Activated naive CD4-positive, alpha-beta T cell treated with Interleukin-2 at 50 U/mL for 16 hours (primary cell): ENCODE measurements at places on chromosomes 5 and 9.

DNA sequence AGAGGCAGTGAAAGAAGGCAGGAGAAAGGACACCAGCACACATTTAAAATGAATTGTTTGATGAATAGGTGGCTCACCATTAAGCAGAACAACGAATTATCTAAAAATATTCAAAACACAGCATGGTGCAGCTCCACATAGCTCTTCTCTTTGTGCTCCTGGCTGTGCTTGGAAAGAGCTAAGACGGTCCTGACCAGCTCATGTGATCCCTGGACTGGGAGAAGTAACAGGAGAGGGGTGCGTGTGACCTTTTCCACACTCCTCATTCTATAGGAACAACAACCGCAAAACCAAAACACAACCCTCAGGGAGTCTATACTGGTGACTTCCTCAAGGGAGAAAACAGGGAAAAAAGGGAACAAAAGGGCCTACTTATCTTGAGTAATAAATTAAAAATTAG, 140.5 kb downstream of the DIRAS2 start:
- DNase-seq, result no peak

GRCh38 chr5:176188506-176189193, 49.6 kb upstream of the SIMC1 start:
- no peak for DNase-seq

- DNase-seq, result no peak
Measured at GRCh38 chr5:179212870-179213269, 132.4 kb downstream of the ADAMTS2 start.

DNA sequence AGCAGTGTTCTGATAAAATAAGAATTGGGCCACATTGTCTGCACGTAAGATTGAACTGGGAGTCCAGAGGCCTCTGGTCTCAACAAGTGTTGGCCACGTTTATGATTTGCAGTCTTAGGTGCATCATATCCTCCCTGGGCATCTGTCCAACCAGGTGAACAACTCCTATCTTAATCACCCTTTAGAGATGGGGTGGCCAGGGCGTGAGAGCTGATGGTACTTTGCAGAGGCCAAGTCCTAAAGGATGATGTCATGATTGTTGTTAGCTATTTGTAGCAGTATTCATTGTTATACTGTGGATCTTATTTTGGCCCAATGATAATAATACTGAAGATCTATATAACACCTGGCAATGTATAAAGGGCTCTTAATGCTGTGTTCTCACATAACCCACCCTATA, 73.2 kb upstream of the RARS1 start:
- DNase-seq, result no peak

- DNase-seq, result no peak
Measured at GRCh38 chr5:33033516-33033915, 322.4 kb downstream of the NPR3 start.

- no peak for DNase-seq
Measured at GRCh38 chr5:90696153-90696552, 137.6 kb downstream of the ADGRV1 start.

DNA sequence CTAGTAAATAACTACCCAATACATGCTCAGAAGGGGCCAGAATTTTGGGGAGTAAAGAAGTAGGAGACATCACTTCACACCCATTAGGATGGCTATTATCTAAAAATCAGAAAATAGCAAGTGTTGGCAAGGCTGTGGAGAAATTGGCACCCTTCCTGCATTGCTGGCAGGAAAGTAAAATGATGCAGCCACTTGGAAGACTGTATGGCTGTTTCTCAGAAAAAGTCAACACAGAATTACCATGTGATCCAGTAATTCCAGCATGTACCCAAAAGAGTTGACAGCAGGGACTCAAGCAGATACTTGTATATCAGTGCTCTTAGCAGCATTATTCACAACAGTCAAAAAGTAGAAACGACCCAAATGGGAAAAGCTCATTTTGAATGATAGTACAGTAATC, 107.6 kb downstream of the APBA1 start:
- no peak for DNase-seq

GRCh38 chr9:17148324-17148723, 13.5 kb downstream of the CNTLN start:
- no peak for DNase-seq

DNA sequence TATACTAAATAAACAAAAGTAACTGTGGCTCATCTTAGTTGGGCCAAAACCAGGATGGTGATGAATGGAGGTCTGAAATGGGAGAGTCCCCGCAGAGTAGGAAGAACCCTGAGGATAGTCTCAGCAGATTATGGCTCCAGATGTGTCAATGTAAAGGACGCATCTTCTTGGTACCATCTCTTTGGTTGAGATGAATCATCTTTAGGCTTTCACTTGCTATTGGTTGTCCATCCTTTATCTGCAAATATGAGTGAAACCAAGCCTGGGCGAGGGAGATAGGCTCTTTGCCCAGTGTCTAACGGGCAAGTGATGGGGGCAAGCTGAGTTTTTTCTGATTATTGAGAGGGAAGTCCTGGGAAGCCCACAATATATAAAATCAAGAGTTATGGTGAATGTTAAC, 19.4 kb upstream of the LCP2 start:
- DNase-seq, result no peak

- no peak for DNase-seq
Measured at GRCh38 chr9:79768194-79768593, 196.4 kb downstream of the TLE4 start.

- DNase-seq, result no peak
Measured at GRCh38 chr5:112711436-112711835, 26.2 kb upstream of the APC start.

DNA sequence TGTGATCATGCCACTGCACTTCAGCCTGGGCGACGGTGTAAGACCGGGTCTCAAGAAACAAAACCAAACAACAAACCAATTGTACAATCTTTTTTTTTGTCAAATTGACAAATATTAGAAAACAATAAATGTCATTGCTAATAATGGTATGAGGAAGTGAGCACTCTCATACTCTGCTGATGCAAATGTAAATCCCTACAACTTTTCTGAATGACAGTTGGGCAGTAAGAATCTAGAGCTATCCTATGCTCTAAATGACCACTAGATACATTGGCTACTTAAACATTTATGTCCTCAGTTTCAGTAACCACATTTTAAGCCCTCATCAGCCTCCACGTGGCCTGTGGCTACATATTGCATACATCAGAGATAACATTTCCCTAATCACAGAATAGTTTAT, 256.2 kb downstream of the FER start:
- DNase-seq, result no peak

DNA sequence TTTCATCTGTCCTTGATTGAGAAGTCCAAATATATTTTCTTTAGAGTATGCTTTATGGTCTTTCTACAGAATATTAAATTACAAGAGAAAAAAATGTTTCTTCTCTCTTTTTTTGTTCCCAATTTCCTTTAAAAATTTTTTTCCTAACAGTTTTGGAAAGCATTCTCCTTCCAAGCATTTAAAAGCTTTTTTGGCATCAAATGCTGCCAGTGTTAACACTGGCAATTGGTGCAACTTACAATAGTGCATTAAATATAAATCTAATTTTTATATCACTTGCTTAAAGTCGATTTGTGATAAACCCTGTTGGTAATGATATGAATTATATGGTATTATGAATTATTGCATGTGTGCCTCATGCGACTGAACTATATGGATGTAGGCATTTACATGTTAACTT, 165.9 kb upstream of the ELL2 start:
- no peak for DNase-seq

- no peak for DNase-seq
Measured at GRCh38 chr5:22306011-22306410, 547.1 kb downstream of the CDH12 start.

GRCh38 chr9:134663084-134663483, 21.5 kb downstream of the COL5A1 start:
- DNase-seq, result no peak

DNA sequence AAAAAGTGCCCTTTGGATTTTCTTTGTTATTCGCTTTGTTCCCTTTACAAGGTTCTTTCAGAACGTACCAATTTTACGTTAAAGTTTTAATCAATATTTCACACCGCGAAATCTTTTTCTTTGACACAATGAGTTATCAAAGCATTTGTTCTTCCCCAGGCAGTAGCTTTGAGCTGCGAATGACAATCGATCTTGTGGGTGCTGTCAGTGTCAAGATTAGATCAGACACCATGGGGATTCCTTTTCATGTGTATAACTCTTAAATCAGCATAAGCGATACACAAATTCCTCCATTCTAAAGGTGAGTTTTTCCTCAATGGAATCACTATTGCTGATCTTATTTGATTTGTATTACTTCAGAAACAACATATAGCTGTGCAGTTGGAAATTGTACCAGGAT, 145.5 kb downstream of the ST8SIA4 start:
- no peak for DNase-seq

- no peak for DNase-seq
Measured at GRCh38 chr5:160363211-160363610, 7.2 kb downstream of the C1QTNF2 start.

DNA sequence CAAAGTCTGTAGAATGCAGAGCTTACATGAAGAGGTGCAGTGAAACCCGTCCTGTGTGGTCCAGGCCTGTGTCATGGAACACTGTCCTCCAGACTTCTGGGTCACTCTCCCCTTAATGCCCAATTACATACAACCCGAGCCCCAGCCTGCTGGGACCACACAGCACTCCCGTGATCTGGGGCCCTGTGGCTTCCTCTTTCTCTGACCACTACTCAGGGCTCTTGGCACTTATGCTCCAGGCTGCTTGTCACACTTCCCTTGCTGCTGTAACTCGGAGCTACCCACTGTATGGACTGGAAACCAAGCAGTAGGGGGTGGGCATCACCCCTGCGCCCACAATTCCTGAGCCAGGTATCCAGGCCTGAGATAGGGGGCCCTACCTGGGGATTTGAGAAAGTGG, 10.3 kb upstream of the IL3 start:
- no peak for DNase-seq

DNA sequence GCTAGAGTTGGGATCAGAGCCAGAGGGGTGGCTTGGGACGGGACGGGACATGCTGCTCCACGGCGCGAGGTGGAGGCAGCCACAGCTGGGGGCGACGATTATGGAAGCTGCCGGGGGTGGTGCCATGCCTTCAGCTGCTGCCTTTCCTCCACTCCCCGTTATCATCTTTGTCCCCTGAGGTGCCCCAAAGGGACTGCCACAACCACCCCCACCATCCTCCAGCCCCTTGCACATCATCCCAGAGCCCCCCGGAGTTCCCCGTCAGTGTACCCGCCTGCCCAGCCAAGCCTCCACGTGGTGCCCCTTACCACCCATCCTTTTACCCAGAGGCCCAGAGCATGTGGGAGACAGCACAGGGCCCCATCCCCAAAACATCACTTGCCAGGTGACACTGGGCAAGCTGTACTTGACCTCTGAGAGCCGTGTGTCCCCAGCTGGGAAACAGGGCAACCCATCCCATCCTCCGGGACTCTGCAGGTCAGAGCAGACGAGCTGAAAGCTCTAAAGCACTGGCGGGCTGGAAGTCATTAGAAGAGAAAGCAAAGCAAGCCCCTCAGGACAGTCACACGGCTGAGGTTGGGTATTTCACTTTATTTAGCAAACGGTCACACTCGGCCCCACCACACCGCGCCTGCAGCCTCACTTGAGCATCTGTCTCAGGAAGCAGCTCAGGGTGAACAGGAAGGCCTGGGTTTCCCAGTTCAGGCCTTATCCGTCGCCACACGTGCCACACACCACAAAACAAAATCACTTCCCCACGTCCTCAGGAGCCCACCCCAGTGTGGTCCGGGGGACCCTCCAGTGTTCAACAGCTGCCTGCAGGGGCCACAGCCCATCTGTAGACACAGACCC, 19.5 kb upstream of the MXD3 start:
- DNase-seq, result no peak
